Kidney capillary endothelial cell (primary cell): ENCODE measurements at places on chromosomes 7 and 10.

- no peak for DNase-seq
Observed at GRCh38 chr10:25815999-25816768, 117.8 kb upstream of the MYO3A start.

DNA sequence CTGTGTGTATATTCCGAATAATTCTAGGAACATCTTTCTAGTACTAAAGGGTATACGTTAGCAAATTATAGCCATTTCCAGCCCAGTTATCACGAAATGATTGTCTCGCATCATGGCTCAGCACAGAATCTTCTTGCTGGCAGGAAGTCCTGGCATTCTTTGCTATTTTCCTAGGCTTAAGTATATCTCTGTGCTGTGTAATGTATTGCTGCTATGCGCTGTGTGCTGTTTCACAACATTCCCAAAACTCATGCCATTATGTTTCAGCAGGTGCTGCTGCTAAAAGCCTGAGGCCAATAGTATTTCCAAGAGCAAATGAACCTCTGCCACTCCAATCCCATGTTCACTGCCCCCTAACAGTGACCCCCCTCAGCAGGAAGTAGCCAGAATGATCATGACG lies 62.9 kb upstream of the ZNF92 start:
- no peak for DNase-seq

DNA sequence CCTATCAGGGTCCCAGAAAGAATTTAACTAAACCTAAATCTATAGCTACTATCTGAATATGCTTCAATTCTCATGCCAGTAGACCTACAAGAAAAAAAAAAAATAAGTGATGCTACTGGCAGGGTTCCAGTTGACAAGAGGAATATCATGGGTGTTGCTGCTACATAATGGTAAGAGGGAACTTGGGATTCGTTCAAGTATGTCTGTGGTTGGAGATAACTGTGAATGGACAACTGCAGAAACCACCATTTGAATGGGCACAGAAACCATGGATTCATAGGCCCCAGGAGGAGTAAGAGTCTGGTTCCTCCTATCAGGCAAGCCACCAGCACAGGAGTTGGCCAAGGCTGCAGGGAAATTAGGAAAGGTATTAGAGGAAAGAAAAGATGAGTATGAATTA lies 287.6 kb upstream of the HGF start:
- no peak for DNase-seq

- no peak for DNase-seq
Observed at GRCh38 chr10:29865700-29866355, 193.6 kb downstream of the JCAD start.

- DNase-seq = peak; percentile 14
Observed at GRCh38 chr7:26397796-26398426, 106.2 kb downstream of the SNX10 start.

- no peak for DNase-seq
Observed at GRCh38 chr10:73873838-73874215, 528 bp downstream of the CAMK2G start.

- DNase-seq = no peak
Observed at GRCh38 chr7:2698581-2699288, 10.7 kb downstream of the AMZ1 start.

DNA sequence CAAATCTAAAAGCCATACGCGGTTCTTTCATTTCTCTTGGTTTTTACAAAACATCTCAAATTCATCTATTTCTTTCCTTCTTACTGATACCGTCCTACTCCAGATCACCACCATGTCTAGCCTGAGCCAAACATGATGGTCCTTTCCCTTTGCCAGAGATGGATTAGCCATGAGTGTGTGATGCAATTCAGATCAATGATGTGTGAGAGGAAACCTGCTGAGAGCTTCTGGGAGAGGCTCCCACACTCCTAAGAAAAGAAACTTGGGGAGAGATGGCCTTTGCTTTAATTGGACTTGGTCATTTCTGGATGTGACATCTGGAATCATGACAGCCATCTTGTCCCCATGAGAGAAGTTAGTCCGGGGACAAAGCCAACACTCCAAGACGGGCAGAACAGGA lies 367.2 kb downstream of the FGFR2 start:
- DNase-seq = no peak

DNA sequence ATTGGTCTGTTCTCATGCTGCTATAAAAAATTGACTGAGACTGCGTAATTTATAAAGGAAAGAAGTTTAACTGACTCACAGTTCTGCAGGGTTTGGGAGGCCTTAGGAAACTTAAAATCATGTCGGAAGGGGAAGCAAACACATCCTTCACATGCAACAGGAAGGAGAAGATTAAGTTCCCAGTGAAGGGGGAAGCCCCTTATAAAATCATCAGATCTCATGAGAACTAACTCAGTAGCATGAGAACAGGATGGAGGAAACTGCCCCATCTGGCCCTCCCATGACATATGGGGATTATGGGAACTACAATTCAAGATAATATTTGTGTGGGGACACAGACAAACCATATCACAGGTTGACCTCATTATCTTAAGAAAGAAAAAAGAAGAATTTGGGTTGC lies 134.5 kb downstream of the PPP1R3A start:
- no peak for DNase-seq

DNA sequence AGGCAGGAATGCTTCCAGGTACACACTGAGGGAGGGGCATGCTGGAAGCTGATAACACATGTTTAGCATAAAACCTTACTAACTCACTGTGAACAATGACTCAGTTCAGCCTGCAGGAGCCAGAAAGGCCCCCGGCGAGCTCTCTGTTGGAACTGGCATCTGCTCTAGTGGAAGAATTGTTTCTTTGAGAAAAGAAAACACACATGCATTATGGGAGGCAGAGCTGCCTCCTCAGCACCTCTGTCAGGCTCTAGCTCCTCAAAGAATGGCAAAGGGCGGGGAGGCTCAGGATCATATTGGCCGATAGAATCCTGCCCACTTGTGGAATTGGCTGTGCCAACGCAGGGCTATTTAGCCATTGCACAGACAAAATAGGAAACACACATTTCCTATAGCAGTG lies 338.3 kb downstream of the CXCL12 start:
- peak; percentile 10 for DNase-seq

DNA sequence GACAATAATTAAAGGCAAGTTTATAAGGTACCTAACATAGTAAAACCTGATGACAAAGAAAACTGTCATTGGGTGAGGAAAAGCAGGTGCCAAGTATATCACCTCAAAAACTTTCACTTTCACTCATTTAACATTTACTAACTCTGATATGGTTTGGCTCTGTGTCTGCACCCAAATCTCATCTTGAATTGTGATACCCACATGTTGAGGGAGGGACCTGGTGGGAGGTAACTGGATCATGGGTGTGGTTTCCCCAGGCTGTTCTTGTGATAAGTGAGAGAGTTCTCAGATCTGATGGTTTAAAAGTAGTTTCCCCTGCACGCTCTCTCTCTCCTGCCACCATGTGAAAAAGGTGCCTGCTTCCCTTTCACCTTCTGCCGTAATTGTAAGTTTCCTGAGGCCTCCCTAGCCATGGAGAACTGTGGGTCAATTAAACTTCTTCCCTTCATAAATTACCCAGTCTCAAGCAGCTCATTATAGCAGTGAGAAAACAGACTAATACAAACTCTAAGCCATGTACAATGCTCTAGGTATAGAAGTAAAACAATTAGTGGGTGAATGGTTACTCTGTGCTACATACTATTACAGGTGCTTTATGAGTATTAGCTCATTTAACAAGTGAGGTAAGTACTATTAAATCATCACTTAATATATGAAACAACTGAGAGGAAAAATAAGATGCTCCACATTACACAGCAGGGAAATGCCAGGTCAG lies 199.0 kb downstream of the CHCHD3 start:
- no peak for DNase-seq

GRCh38 chr10:95783741-95784140 lies 27.8 kb downstream of the ENTPD1 start:
- no peak for DNase-seq

- peak; percentile 48 for DNase-seq
Observed at GRCh38 chr10:15419279-15419874, 48.3 kb upstream of the FAM171A1 start.

DNA sequence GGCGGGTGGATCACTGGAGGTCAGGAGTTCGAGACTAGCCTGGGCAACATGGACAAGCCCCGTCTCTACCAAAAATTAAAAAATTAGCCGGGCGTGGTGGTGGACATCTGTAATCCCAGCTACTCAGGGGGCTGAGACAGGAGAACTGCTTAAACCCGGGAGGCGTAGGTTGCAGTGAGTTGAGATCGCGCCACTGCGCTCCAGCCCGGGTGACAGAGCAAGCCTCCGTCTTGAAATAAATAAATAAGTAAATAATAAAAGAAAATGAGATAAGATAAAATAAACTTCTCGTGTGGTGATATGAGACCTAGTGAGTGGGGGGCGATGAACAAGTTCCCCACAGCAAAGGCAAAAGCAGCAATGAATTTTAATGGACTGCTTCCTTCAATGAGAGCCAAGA lies 33.6 kb upstream of the LMTK2 start:
- no peak for DNase-seq

GRCh38 chr7:119783799-119784198 lies 489.2 kb upstream of the KCND2 start:
- DNase-seq = peak; percentile 19

GRCh38 chr10:122127943-122128342 lies 139.0 kb downstream of the TACC2 start:
- DNase-seq = no peak

- DNase-seq = no peak
Observed at GRCh38 chr7:107934991-107935770, 44.2 kb downstream of the DLD start.

DNA sequence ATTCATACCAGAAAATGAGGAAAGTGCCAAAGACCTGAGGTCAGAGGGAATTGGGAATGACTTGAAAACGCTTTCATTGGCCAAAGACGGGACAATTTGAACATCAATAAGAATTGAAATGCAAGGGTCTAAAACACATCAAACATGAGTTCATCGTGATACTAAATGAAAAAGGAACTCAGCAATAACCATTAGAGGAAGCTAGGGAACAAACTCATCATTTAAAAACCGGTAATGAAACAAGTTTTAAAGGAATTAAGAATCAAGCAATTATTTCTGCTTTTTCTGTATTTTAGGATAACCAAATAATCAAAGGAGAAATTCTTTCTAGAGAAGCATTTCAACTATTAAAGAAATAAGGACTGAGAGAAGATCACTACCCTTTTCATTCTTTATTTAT lies 303.1 kb downstream of the ARHGAP12 start:
- no peak for DNase-seq

DNA sequence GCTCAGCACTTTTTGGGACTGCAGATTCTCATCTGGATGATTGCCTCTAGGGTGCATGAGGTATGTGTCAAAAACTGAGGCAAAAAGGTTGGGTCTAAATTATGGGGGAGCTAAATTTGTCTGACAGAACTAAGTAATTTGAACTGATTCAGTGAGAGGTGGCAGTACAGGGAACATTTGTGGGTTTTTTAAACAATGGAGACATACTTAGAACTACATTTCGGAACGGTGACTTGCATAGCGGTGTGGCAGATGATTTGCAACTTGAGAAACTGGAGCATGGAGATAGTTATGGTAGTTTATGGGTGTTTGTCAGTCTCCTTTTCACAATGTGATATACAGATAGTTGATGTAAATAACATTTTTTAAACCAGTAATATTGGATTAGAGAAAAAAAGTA lies 14.6 kb downstream of the TBC1D12 start:
- DNase-seq = no peak

DNA sequence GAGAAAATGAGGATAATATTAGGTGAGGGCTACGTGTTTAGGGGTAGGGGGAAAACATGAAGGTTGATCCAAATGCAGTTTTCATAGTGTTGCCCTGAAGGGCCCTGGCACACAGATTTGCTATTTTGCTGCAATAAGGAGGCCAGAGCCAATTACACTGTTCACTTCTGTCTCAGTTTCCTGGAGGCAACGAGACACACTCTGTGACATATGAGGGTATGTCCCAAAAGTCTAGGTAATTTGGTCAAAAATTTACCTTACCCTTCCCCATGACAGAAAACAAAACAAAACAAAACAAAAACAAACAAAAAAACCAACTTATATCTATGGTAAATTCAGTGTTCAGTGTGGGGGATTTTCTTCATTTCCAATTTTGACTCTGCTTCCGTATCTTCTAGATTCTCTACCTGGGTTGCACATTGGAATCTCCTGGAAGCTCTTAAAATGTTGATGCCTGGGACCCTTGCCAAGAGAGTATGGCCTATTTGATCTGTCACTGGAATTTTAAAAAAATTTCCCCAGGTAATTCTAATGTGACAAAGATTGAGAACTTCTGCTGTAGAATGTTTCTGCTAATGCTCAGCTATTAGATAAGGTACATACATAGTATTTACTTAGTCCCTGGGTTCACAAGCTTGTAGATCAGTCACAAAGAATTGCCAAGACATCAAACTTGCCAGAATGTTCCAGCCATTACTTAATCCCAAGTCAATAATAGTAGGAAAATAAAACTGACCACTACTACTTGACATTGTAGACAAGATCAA lies 139.5 kb downstream of the SEMA3E start:
- DNase-seq = no peak

DNA sequence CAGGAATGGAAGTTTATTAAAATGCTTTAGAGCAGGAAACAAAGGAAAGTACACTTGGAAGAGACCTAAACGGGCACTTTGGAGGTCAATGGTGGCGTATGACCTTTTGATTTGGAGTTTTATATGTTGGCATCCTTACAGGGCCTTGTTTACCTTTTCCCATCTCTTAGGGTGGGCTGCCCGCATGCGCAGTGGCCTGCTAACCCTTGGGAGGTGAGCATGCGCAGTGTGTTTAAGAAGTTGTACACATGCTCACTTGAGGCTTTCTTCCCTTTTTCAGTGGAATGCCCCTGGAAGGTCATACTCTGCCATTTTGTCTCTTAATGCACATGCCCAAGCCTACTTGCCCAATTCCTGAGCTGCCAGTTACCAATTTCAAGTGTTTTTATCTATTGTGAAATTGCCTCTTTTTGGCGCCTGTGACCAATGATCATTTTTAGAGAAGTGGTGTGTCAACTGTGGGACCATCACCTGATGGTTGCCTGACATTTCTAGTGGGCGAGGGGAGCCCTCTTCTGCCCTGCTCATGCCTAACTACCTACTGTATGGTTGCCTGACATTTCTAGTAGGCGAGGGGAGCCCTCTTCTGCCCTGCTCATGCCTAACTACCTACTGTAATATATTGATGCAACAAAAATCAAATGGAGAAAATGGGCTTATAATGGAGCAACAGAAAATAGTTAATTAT lies 138.0 kb downstream of the PPP1R9A start:
- DNase-seq = peak; percentile 27

DNA sequence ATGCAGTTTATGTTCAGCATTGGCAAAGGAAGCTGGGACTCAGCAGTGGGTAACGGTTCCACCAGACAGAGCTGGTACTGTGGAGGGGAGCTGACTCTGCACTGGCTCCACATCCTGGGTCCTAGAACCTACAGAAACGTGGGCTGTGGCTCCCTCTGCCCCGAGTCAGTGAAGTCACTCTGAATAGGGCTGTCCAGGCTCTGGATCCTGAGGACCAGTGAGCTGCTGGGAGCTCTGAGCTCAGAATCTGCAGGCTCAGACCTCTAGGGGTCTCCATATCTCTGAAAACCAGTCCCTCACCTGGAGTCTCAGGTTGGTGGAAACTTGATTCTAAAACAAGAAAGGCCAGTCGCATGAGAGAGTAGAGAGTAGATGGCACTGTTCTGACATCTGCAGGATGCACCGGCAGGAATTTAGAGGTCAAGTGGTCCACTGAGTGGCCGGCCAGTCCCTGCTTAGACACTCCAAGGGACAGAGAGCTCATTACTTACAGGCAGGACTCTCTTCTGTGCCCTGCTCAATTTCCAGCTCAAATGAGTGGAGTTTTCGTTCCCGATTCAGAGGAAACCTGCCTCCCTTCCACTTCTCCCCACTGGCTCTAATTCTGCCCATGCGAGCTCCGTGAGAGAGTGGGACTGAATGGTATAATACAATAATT lies 18.6 kb downstream of the NPFFR1 start:
- DNase-seq = no peak
